ENCODE measurements at places on chromosomes 1 and 21. TPM values are rescaled to one million over a fixed set of nuclear protein-coding genes. Genes with fewer than 3 reads are reported as not detected.

The TCP10L gene
- not detected for total RNA-seq

The LMX1A gene
- not detected for total RNA-seq

DNA sequence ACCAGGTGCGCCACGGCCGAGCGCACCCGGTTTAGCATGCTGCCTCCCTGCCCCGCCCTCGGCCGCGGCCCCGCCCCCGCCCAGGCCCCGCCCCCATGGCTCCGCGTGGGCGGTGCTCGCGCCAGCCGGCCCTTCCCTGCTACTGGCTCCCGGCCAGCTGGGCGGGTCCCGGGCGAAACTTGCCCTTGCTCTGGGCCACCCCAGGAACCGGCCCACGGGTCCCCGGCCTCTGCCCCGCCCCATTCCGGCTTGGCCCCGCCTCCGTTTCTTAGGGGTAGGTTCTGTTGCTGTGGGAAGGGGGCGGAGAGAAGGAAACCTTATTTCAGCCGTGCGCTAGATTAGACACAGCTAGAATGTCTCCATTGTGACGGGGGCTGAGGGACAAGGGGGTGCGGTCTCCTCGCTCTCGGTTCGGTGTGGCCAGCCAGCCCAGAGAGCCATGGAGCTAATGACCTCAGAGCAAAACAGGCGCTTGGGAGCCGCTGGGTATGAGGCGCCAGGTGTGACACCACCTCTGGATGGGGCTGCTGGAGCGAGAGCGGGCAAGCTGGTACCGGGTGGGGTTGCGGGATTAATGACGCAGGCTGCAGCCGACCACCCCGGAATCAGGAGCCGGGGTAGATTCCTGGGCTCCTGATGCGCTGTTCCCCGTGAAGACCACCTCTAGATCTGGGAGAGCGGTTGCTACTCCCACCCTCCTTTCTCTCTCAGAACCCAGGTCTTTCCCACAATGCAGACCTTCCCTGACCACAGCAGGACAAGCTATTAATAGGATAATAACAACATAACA, at the start of gene PPM1J:
TSS of gene PPM1J (minus strand) at position 69 of the 790 bp plus-strand sequence. CDS start at position 38, 31 bp downstream.
- peak; percentile 92 for DNase-seq

GRCh38 chr1:41044187-41044586, 22.7 kb upstream of the SLFNL1 start:
- DNase-seq, result no peak

GRCh38 chr1:21318714-21319159, 28.5 kb upstream of the ECE1 start:
- no peak for DNase-seq
